Neural crest cell (in vitro differentiated cells): ENCODE measurements at places on chromosomes 2 and 18.
A peak's percentile ranks its signal among the peaks of the same experiment; 100 is the strongest.

DNA sequence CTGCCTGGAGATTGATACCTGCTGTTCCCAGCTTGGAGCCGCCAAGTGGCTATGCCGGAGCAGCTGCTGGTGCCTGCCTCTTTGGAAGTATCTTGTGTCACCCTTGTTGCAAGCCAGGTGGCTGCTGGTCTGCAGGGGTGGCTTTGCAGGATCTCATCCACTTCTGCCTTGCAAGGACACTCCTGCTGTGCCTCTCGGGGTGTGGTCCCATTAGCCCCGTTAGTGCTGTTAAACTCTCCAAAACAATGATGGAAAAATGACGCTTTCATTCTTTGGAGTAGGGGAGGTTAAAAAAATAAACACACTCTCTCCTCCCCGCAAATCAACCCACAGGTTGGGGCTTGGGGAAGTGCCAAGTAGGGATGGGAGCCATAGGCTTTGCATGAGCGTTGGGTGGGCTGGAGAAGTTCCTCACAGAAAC is 352.8 kb downstream of the RNF144A start:
- no peak for DNase-seq
- no peaks in the 10 kb centered on the region for H3K27me3 ChIP-seq
- no peaks in the 10 kb centered on the region for H3K4me1 ChIP-seq

DNA sequence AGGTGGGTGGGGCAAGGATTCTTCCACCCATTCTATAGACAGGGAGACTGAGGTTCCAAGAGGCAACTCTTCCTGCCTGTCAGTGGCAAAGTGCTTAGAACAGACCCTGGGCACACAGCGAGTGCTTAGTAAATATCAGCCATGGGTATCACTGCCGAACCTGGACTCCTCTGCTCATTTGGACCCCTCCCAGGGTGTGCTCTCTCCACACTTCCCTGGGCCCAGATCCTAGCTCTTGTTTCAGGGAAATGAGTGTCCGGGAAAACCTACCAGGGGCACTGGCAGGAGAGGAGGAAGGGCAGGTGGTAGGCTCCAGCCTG is 136.3 kb downstream of the CYP26B1 start:
- no peak overlapping the region for H3K27ac ChIP-seq
- no peaks in the 10 kb centered on the region for H3K36me3 ChIP-seq
- H3K4me1 ChIP-seq, result peaks cover 12% of the 10 kb centered on the region
- peaks cover 5% of the 10 kb centered on the region for H3K27me3 ChIP-seq

- no peak overlapping the region for H3K27ac ChIP-seq
- H3K4me3 ChIP-seq, result no peak overlapping the region
- H3K4me1 ChIP-seq, result peaks cover 6% of the 10 kb centered on the region
- no peak for DNase-seq
- no peaks in the 10 kb centered on the region for H3K36me3 ChIP-seq
Measured at GRCh38 chr2:178188466-178188865, 5.8 kb upstream of the OSBPL6 start.

DNA sequence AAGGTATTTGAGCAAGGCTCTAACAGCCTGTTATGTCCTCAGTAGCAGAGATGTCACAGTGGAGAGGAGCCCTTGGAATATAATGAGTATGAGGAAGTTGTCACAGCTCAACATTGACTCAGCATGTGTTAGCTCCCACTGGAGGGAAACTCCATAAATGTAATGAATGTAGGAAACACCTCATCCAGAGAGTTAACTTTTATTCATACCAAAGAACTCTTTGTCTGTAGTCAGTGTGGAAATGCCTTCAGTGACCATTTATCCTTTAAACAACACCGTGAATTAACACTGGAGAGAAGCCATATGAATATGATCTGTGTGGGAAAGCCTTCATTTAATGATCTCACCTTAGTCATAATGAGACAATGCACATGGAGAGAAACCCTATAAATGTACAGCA is 59.7 kb downstream of the CYP1B1 start:
- no peaks in the 10 kb centered on the region for H3K4me1 ChIP-seq
- no peak overlapping the region for H3K27ac ChIP-seq
- no peaks in the 10 kb centered on the region for H3K27me3 ChIP-seq
- H3K4me3 ChIP-seq, result no peak overlapping the region
- DNase-seq, result no peak

DNA sequence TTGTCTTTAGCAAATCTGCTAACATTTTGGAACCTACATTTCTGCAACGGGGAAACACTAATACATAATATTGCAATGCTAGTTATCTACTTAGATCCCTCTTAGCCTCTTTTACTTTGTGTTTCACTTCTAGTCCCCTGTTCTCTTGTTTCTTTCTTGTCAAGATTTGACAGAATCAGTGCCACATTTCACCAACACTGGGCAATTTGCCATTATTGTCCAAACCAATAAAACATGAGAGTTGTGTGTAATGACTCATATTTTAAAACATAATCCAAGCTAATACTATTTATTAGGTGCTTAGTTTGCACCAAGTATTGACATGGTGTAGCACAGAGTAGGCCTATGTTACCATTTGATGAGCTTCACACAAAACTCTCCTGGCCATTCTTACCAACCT is 33.7 kb upstream of the ACVR1C start:
- no peak overlapping the region for H3K27ac ChIP-seq
- no peak overlapping the region for H3K4me3 ChIP-seq
- H3K27me3 ChIP-seq, result no peaks in the 10 kb centered on the region
- DNase-seq, result no peak
- H3K36me3 ChIP-seq, result no peaks in the 10 kb centered on the region

DNA sequence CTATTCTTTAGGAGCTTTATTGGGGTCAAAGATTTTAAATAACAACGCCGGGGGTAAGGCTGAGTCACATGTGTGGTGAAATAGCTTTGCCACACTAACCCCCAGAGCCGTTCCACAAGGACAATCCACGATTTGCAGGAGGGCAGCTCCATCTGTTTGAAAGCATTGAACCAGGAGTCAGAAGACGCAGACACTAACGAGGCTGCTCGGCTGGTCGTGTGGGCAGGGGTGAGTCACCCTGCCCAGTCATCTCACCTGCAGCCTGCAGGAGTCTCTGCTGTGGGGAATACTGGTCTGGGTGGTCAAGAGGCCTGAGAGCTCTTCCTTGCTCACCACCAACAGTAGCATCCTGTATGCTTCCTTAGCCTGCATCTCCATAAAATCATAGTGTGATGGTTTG is 149.2 kb upstream of the NCK2 start:
- no peaks in the 10 kb centered on the region for H3K27me3 ChIP-seq
- H3K4me3 ChIP-seq, result no peak overlapping the region
- H3K27ac ChIP-seq, result no peak overlapping the region
- peaks cover 34% of the 10 kb centered on the region for H3K4me1 ChIP-seq

DNA sequence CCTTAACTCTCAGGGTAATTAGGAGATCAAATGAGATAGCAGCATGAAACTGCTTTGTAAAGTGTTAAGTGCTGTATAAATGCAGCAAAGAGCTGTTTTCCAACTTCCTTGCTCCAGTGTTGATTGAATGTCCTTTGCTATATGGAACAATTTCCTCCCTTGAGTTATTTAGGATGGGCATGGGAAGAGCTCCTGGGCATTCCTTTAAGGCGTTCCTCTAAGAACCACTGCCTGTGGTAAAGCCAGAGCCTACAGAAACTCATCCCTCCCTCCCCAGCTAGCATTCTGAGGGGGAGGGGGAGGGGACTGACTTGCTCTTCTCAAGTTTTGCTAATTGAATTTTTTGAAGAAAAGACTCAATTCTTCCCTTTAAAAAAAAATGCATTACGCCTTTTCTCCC is 1.4 kb downstream of the AKAIN1 start:
- H3K36me3 ChIP-seq, result no peaks in the 10 kb centered on the region
- DNase-seq, result no peak
- peaks cover 17% of the 10 kb centered on the region for H3K4me1 ChIP-seq
- H3K27me3 ChIP-seq, result peaks cover 96% of the 10 kb centered on the region
- H3K4me3 ChIP-seq, result no peak overlapping the region

- no peaks in the 10 kb centered on the region for H3K4me1 ChIP-seq
- H3K27ac ChIP-seq, result no peak overlapping the region
- DNase-seq, result no peak
- peaks cover 10% of the 10 kb centered on the region for H3K36me3 ChIP-seq
- H3K4me3 ChIP-seq, result no peak overlapping the region
- H3K27me3 ChIP-seq, result no peaks in the 10 kb centered on the region
Measured at GRCh38 chr2:86468162-86469033, 27.2 kb downstream of the KDM3A start.

- no peaks in the 10 kb centered on the region for H3K36me3 ChIP-seq
- peaks cover 87% of the 10 kb centered on the region for H3K27me3 ChIP-seq
- H3K4me1 ChIP-seq, result peaks cover 11% of the 10 kb centered on the region
- DNase-seq, result peak; percentile 80
- H3K27ac ChIP-seq, result no peak overlapping the region
Measured at GRCh38 chr18:57353940-57354461, 1.6 kb downstream of the ST8SIA3 start.

- H3K4me1 ChIP-seq, result no peaks in the 10 kb centered on the region
- no peak overlapping the region for H3K27ac ChIP-seq
- DNase-seq, result no peak
- H3K27me3 ChIP-seq, result no peaks in the 10 kb centered on the region
- H3K36me3 ChIP-seq, result peaks cover 12% of the 10 kb centered on the region
Measured at GRCh38 chr2:70985283-70985688, 6.9 kb downstream of the ANKRD53 start.

DNA sequence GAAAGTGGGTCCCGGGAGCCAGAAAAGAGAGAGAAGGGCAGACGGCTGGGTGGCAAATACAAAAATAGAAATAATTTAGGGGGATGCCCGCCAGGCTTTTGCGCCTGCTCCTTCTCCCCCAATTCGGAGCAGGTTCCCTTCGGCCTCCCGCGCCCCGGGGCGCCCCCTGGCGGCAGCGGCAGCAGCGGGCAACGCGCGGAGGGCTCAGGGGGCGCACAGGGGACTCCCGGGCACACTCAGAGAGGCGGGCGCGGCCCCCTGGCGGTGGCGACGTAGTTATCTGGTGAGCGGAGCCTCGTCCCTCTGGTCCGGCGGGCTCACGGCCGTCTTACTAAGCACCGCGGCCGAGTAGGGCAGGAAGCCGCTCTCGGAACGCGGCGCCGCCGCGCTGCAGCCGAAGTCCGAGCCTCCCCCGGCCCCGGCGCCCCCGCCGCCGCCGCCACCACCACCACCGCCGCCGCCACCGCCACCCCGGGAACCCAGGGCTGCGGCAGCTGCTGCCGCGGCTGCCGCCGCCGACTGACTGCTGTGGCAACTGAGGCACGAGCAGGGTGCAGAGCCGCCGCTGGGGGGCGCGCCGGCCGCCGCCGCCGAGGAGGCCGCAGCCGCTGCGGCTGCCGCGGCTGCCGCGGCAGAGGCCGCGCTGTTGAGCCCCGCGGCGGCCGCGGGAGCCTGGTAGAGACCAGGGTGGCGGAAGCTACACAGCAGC is 3.8 kb downstream of the EVX2 start:
- no peak overlapping the region for H3K27ac ChIP-seq
- peaks cover 13% of the 10 kb centered on the region for H3K4me1 ChIP-seq
- peak; percentile 70 for DNase-seq
- H3K27me3 ChIP-seq, result peaks cover 96% of the 10 kb centered on the region

- peaks cover 14% of the 10 kb centered on the region for H3K36me3 ChIP-seq
- H3K27ac ChIP-seq, result no peak overlapping the region
- H3K4me3 ChIP-seq, result no peak overlapping the region
- H3K4me1 ChIP-seq, result no peaks in the 10 kb centered on the region
Measured at GRCh38 chr2:175931805-175932204, 70.3 kb downstream of the LNPK start.

DNA sequence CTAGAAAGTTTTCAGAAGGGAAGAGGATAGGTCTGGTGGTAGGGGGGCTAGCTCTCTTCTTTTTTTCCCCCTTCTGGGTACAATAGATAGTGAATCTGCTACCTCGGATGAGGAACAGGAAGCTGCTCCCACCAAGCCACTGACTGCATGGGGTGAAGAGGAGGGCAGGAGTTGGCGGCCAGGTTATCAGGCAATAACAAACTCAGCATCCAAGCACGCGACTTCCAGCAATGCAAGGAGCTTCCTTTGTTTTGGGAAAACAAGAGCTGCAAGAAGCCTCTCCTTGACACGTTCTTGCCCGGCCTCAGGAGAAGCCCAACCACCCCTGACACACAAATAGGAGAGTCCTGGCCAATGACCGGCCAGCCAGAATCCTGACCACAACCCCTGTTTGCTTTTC is 32.2 kb downstream of the NHEJ1 start:
- H3K27me3 ChIP-seq, result no peaks in the 10 kb centered on the region
- H3K27ac ChIP-seq, result no peak overlapping the region
- H3K4me1 ChIP-seq, result no peaks in the 10 kb centered on the region
- H3K36me3 ChIP-seq, result no peaks in the 10 kb centered on the region
- no peak overlapping the region for H3K4me3 ChIP-seq

DNA sequence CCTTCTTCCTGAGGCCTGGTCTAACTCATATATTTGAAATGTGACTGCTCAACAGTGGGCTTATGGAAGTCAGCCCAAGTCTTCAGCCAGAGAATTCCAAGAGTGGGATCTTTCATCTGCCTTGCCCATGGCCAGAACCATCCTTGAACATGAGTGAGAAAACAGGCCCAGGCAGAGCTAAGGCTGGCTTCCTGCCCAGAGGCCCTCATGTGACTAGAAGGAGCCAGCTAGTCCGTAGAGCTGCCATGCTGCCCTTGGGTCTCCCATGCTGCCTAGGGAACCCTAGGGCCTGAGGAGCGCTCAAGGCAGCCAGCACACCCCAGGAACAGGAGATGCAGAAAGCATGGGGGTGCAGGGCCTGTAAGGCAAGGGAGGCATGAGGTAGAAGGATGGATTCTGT is 203.6 kb downstream of the FHOD3 start:
- H3K4me1 ChIP-seq, result no peaks in the 10 kb centered on the region
- no peak overlapping the region for H3K4me3 ChIP-seq
- no peaks in the 10 kb centered on the region for H3K27me3 ChIP-seq
- no peak for DNase-seq

DNA sequence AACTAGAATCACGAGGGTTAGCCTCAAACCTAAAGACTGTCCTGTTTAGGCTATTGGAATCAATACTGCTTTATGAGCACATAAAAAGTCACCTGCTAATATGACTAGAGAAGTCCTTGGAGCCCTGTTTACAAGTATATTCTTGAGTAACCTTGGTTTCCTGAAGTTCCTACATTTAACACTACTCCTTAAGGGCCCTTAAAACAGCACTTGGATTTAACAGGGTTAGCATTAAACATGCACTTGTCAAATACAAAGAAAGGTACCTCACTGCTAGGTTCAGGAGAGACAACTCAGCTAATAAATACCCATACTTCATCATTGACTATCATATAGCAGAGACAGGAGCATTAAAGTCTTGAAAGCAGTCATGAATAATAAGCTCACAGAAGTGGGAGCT is 96.7 kb downstream of the SLC5A7 start:
- peaks cover 4% of the 10 kb centered on the region for H3K27me3 ChIP-seq
- no peaks in the 10 kb centered on the region for H3K4me1 ChIP-seq
- no peak for DNase-seq
- no peak overlapping the region for H3K4me3 ChIP-seq
- H3K36me3 ChIP-seq, result no peaks in the 10 kb centered on the region

GRCh38 chr2:54840559-54841468 is 117.4 kb downstream of the EML6 start:
- no peaks in the 10 kb centered on the region for H3K36me3 ChIP-seq
- peak overlapping the region; percentile 38 for H3K27ac ChIP-seq
- no peak overlapping the region for H3K4me3 ChIP-seq
- peaks cover 35% of the 10 kb centered on the region for H3K4me1 ChIP-seq
- H3K27me3 ChIP-seq, result no peaks in the 10 kb centered on the region

GRCh38 chr18:79393635-79394533 is 1.8 kb upstream of the NFATC1 start:
- H3K4me1 ChIP-seq, result peaks cover 8% of the 10 kb centered on the region
- no peaks in the 10 kb centered on the region for H3K36me3 ChIP-seq
- H3K27ac ChIP-seq, result no peak overlapping the region
- DNase-seq, result no peak
- peaks cover 85% of the 10 kb centered on the region for H3K27me3 ChIP-seq
